ENCODE measurements at places on chromosomes 7 and 10. TPM values are rescaled to one million over a fixed set of nuclear protein-coding genes. Genes with fewer than 3 reads are reported as not detected.

The CROT gene
- 15.3 TPM for total RNA-seq

The RPEL1 gene
- total RNA-seq = not detected

The TUBAL3 gene
- total RNA-seq = not detected

The ASIC3 gene
- total RNA-seq = 4.5 TPM

The FFAR4 gene
- total RNA-seq = not detected

The OR2A12 gene
- not detected for total RNA-seq

The CYP26C1 gene
- total RNA-seq = not detected

The C10orf95 gene
- total RNA-seq = not detected

The SHOC2 gene
- 54.2 TPM for total RNA-seq

The HGF gene
- 0.54 TPM for total RNA-seq

The PTEN gene
- total RNA-seq = 94.9 TPM

The CTBP2 gene
- 0.39 TPM for total RNA-seq

The MBLAC1 gene
- 5.0 TPM for total RNA-seq

The IDI2 gene
- total RNA-seq = not detected

The TMEM229A gene
- not detected for total RNA-seq

The FAM221A gene
- total RNA-seq = 6.5 TPM

The POM121L12 gene
- not detected for total RNA-seq

The GRID2IP gene
- total RNA-seq = 0.10 TPM

The AKR1D1 gene
- total RNA-seq = not detected

The COL17A1 gene
- total RNA-seq = not detected

The COBL gene
- not detected for total RNA-seq

The CCDC3 gene
- total RNA-seq = 0.15 TPM

The HUS1 gene
- 38.8 TPM for total RNA-seq

The RAB19 gene
- total RNA-seq = 16.5 TPM

The RGS10 gene
- total RNA-seq = 125 TPM

The NUTM2A gene
- 0.80 TPM for total RNA-seq

The SPDYE6 gene
- not detected for total RNA-seq

The C10orf90 gene
- total RNA-seq = not detected

The ELFN1 gene
- total RNA-seq = 0.10 TPM

The KCNH2 gene
- total RNA-seq = 0.91 TPM

The TAS2R41 gene
- not detected for total RNA-seq

The AGR2 gene
- not detected for total RNA-seq

The ARL5B gene
- 13.2 TPM for total RNA-seq

The PDZD7 gene
- 0.71 TPM for total RNA-seq

The GSDME gene
- 3.8 TPM for total RNA-seq

The PARD3 gene
- 0.93 TPM for total RNA-seq

The DNAJC12 gene
- total RNA-seq = 8.7 TPM

The STK31 gene
- 0.10 TPM for total RNA-seq

The KCNIP2 gene
- total RNA-seq = 3.4 TPM

The NUTM2B gene
- 2.2 TPM for total RNA-seq

The PI4K2A gene
- 13.9 TPM for total RNA-seq

The MBL2 gene
- not detected for total RNA-seq

The BHLHA15 gene
- total RNA-seq = 0.64 TPM

The LCOR gene
- 30.5 TPM for total RNA-seq

The HOXA1 gene
- total RNA-seq = 0.22 TPM

The KAZALD1 gene
- 0.47 TPM for total RNA-seq

The MRLN gene
- not detected for total RNA-seq

The STOX1 gene
- total RNA-seq = 0.37 TPM

The IKZF1 gene
- total RNA-seq = 537 TPM

The LAMB4 gene
- not detected for total RNA-seq

The EIF5AL1 gene
- total RNA-seq = 0.27 TPM

The SPDYE8 gene
- total RNA-seq = not detected

All from T-helper 1 cell treated with Interleukin-12 subunit alpha and Interleukin-12 subunit beta and Interleukin-4 antibody, amounts not matched to agents 30 ng/mL and 1 ng/mL, for 36 hours (primary cell).